ENCODE measurements at places on chromosomes 2 and 18.
A peak's percentile ranks its signal among the peaks of the same experiment; 100 is the strongest.

GRCh38 chr2:159753797-159754196, 41.5 kb downstream of the MARCHF7 start:
- no peak for DNase-seq
- H3K36me3 ChIP-seq = peaks cover 4% of the 10 kb centered on the region
- H3K4me1 ChIP-seq = no peaks in the 10 kb centered on the region
- H3K4me3 ChIP-seq = no peak overlapping the region

DNA sequence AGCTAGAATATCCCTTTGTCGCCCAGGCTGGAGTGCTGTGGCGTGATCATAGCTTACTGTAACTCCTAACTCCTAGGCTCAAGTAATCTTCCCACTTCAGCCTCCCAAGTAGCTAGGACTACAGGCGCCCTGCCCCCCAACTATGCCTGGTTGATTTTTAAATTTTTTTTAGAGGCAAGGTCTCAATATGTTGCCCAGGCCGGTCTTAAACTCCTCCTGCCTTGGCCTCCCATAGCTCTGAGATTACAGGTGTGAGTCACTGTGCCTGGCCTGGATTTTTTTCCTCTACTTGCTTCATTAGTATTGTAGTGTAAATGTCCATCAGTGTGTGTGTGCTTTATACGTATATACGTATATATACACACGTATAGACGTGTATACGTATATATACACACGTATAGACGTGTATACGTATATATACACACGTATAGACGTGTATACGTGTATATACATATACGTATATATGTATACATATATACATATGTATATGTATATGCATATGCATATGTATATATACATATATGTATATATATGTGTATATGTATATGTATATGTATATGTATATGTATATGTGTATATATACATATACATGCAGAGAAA, 124.4 kb downstream of the DIS3L2 start:
- H3K27ac ChIP-seq = no peak overlapping the region
- no peaks in the 10 kb centered on the region for H3K4me1 ChIP-seq
- DNase-seq = no peak

DNA sequence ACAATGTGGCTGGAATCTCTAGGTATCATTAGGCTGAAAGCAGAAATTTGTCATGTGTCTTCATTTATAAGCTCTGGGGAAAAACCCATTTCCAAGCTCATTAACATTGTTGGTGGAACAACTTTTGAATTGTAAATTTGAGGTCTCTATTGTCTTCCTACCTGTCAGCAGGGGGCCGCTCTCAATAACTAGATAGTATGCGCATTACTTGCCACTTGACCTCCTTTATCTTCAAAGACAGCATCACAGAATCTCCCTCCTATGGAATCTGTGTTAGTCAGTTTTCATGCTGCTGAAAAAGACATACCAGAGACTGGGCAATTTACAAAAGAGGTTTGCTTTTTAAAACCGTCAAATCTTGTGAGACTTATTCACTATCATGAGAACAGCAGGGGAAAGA, 223.1 kb downstream of the CALCRL start:
- no peak overlapping the region for H3K27ac ChIP-seq
- no peaks in the 10 kb centered on the region for H3K36me3 ChIP-seq
- no peak for DNase-seq
- H3K27me3 ChIP-seq = no peaks in the 10 kb centered on the region

DNA sequence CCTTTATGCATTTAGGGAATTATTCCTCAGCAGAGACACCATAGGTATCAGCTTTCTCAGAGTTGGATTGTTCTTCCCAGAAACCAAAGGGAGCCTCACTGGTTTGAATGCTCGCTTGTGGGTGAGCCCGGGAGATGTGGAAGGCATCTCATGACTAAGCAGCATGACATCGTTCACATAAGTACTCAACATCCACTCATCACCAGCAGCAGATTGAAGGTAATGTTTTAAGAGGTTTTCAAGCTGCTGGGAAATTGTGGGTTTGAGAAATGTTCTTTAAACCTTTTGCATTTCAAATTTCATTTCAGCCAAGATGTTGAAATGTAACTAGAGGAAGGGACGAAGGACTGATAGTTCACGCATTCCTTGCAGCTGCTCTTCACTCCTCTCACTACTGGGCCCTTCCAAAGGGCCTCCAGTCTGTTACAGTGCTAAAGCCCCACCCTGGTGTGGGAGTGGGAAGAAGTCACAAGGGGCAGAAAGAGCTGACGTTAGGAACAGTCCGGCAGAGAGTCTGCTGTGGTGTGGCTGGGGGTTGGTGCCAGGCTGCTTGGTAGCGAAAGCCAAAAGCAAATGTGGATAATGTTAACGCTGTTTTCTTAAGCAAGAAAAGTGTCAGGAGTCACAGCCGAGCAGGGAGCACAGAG, 324.5 kb upstream of the EPHA4 start:
- peaks cover 5% of the 10 kb centered on the region for H3K4me1 ChIP-seq
- H3K27me3 ChIP-seq = no peaks in the 10 kb centered on the region
- H3K27ac ChIP-seq = peak overlapping the region; percentile 27
- DNase-seq = peak; percentile 19

- peaks cover 7% of the 10 kb centered on the region for H3K4me1 ChIP-seq
- no peaks in the 10 kb centered on the region for H3K36me3 ChIP-seq
- peak overlapping the region; percentile 77 for H3K27ac ChIP-seq
- DNase-seq = no peak
- H3K27me3 ChIP-seq = no peaks in the 10 kb centered on the region
These were observed 30.8 kb upstream of the AAK1 start for GRCh38 chr2:69674316-69674670.

DNA sequence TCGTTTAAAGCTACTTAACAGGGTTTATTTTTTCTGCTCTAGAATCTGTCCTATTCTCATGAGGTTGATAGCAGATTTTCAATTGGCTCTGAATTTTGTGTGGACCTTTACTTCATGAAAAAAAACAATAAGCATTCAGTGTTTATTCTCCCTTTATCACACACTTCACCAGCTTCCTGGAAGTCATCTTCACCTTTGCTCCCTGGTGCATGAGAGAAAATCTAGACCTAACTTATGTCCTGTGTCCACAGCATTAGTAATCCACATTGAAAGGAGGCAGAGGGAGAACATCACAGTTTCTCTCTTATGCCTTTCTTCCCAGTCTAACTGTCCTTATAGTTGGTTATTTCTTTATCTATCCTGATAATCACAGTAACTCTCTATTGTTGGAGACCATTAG, 316.1 kb downstream of the PTH2R start:
- peak; percentile 9 for DNase-seq
- no peaks in the 10 kb centered on the region for H3K36me3 ChIP-seq
- no peaks in the 10 kb centered on the region for H3K27me3 ChIP-seq
- no peak overlapping the region for H3K4me3 ChIP-seq
- H3K4me1 ChIP-seq = no peaks in the 10 kb centered on the region

DNA sequence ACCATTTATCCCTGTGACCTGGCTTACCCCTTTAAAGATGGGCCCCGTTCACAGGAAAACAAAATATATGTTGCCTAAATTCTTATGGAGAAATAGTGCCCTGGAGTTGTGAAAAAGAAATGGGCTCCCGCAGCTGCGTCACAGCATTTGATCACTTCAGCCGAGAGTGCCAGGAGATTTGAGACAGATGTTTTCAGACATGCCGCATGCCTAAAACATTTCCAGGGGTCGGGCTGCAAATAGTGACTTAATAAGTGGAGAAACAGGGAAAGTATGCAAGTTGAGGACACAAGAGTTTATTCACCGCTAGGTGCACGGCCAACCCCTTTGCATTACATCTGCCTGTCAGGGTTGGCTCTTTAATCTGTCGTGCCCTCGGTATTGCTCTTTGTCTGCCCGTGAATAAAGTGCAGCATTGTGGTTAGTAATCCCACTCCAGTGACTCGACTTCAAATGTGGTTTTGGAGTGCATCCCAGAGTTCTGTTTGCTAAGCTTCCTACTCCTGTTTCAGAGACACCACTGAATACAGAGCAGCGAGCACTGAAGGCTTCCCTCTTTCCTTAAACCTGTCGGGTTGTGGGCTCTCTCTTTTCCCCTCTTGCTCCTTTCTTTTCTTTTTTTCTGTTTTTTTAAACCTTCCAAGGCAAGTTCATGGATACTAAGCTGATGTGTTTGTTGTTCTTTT, 187.5 kb downstream of the LTBP1 start:
- no peaks in the 10 kb centered on the region for H3K36me3 ChIP-seq
- peak; percentile 66 for DNase-seq
- H3K27me3 ChIP-seq = no peaks in the 10 kb centered on the region
- H3K4me3 ChIP-seq = no peak overlapping the region

DNA sequence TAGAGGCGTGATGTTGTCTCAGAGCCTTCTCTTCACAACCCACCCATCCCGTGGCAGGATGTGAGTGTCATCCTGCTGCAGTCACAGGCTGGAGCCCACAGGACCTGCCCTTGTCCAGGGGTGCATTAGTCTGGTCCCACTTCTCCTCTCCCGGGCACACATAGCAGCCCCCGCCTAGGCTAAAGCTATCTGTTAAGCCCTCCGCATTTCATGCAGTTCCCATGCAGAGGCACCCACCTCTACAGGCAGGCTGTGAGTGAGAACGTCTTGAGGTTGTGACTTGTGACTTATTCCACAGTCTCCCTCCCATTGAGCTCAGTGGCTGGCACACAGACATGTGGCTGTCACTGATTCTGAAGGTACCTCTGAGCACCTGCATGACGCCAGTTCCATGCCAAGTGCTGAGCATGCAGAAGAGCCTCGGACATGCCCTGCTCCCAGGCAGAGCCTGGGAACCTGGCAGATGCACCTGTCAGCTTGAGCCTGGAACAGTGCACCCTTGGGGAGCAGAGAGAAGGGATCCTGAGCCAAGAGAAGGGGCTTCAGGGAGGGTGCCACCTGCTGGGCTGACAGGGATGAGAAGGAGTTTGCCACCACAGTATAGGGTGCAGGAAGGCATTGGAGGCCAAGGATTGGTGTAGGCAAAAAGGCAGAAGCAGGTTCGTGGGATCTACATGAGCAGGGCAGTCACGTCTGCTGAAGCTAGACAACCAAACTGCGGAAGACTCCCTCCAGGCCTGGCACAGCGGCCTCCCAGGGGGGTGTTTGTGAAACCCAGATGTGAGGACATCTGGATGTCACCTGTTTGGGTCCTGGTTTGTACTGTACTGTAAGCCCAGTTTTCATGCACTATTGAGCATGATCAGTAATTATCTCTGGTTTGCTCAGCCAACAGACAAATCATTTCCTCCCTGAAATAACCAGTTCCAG, 213.6 kb downstream of the GLI2 start:
- H3K27ac ChIP-seq = no peak overlapping the region
- no peaks in the 10 kb centered on the region for H3K27me3 ChIP-seq
- DNase-seq = no peak
- no peaks in the 10 kb centered on the region for H3K4me1 ChIP-seq
- no peak overlapping the region for H3K4me3 ChIP-seq
- H3K36me3 ChIP-seq = no peaks in the 10 kb centered on the region
